ENCODE measurements at places on chromosomes 6 and 20.

DNA sequence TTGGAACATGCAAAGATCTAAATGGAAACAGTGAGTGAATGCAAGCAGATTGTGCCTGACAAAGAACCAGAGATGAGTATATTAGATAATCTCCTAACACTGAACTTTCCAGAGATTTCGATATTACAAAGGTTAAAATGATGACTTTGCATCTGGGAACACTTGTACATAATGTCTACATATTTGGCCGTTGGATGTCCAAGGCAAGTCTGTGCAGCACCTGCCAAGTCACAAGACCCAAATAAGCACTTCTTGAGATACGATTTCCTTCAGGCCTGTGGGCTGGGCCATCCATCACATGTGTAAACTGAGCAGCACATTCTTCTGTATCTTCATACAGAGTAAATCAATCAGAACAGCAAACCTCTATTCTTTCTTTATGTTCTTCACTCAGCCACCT, 32.5 kb upstream of the SMLR1 start:
- DNase-seq, result no peak

DNA sequence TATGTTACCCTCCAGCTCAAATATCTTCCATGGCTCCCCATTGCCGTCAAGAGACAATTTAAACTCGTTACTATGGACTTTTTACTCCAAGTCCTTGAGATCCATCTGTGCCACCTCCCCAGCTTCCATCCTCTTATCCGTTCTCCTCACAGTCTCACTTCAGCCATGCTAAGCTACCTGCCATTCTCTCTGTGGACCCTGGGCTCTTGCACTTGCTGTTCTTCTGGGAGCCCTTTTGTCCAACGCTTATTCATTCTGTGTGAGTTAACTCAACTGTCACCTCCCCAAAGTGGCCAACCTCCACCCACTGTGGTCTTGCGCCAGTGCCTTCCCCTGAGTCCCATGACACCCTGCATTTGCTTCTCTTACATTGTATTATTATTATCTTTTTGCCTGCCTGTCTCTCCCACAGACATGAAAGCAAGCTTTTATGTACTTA, 132.4 kb downstream of the BCAS1 start:
- DNase-seq, result peak; percentile 20

- DNase-seq, result no peak
Measured at GRCh38 chr20:22805219-22805618, 220.8 kb upstream of the FOXA2 start.

DNA sequence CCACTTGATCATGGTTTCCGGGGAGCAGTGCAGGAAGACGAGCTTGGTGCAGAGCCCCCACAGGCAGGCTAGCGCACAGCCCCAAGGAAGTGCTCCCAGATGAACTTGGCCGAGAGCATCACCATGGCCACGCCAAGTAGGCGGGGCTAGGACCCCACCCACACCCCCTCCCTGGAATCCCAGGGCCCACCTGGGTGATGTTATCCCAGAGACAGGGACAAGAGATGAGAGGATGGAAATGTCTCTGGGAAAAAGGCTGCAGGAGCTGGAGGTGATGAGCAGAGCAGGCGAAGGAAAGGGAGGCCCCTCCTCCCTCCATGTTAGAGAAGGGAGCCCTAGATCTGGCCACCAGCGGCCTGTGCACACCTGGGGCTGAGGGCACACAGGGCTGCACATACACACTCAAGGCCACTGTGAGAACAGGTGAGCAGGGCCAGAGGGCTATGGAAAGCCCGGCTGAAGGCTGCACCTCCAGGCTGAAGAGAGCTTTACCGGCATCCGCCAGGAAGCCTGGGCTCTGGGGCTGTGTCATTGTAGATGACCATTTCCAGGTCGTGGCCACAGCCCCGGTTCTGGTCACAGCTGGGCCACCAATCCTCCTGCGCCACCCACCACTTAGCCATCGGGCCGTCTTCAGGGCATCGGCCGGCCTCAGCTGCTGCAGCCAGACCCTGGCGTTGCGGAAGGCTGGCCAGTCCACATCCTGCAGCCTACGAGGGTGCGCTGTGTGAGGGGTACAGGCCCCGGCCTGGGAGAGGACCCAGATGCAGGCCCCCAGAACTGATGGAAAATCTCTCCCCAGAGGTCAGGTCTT, 24.9 kb downstream of the NPEPL1 start:
- DNase-seq, result no peak

GRCh38 chr20:59010995-59011873, 4.2 kb upstream of the CTSZ start:
- DNase-seq, result peak; percentile 86

- no peak for DNase-seq
Measured at GRCh38 chr6:6590530-6590929, 2.0 kb downstream of the LY86 start.

- DNase-seq, result no peak
Measured at GRCh38 chr6:30981942-30982772, 1.4 kb upstream of the MUC21 start.
